ENCODE measurements at places on chromosomes 12 and 14. TPM values are rescaled to one million over a fixed set of nuclear protein-coding genes. Genes with fewer than 3 reads are reported as not detected.
A peak's percentile ranks its signal among the peaks of the same experiment; 100 is the strongest.

GRCh38 chr12:87074781-87075180 lies 818.6 kb upstream of the MGAT4C start:
- no peak overlapping the region for H3K4me3 ChIP-seq
- no peaks in the 10 kb centered on the region for H3K36me3 ChIP-seq
- H3K4me1 ChIP-seq = no peaks in the 10 kb centered on the region
- no peaks in the 10 kb centered on the region for H3K27me3 ChIP-seq

DNA sequence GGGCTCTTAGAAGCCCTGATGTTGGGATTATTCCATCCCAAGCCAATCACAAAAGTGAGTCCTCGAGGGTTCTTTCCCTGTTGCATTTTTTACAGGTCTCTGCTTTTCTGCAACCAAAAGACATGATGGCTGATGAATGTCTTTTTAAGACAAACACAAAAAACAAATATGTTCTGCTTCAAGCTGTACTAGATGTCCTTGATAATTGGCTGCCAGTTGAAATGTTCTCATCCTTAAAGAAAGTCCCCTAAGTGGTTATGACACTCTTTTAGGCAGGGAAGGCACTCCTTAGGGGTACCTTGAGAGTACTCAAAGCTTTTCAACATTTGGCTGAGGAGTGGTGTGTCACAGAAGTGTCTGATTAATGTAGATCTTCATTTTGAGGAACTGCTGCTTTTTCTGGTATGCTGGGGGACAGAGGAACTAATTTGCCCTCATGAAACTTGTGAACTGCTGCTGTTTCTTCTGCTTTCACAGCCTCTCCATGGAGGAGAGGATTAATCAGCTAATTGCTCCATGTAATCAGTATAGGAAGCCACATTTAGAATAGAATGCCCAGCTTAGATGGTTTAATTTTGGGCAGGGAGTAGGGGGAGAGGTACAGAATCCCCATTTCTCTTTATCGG lies 22.8 kb upstream of the IGF1 start:
- H3K27me3 ChIP-seq = no peaks in the 10 kb centered on the region
- no peak overlapping the region for H3K27ac ChIP-seq
- no peaks in the 10 kb centered on the region for H3K36me3 ChIP-seq
- no peaks in the 10 kb centered on the region for H3K4me1 ChIP-seq

Gene FOXN4
- not detected for total RNA-seq

GRCh38 chr14:96746101-96746500 lies 51.1 kb upstream of the VRK1 start:
- no peak overlapping the region for H3K27ac ChIP-seq
- H3K36me3 ChIP-seq = no peaks in the 10 kb centered on the region
- H3K4me3 ChIP-seq = no peak overlapping the region
- no peaks in the 10 kb centered on the region for H3K4me1 ChIP-seq
- DNase-seq = peak; percentile 3
- peaks cover 3% of the 10 kb centered on the region for H3K27me3 ChIP-seq

DNA sequence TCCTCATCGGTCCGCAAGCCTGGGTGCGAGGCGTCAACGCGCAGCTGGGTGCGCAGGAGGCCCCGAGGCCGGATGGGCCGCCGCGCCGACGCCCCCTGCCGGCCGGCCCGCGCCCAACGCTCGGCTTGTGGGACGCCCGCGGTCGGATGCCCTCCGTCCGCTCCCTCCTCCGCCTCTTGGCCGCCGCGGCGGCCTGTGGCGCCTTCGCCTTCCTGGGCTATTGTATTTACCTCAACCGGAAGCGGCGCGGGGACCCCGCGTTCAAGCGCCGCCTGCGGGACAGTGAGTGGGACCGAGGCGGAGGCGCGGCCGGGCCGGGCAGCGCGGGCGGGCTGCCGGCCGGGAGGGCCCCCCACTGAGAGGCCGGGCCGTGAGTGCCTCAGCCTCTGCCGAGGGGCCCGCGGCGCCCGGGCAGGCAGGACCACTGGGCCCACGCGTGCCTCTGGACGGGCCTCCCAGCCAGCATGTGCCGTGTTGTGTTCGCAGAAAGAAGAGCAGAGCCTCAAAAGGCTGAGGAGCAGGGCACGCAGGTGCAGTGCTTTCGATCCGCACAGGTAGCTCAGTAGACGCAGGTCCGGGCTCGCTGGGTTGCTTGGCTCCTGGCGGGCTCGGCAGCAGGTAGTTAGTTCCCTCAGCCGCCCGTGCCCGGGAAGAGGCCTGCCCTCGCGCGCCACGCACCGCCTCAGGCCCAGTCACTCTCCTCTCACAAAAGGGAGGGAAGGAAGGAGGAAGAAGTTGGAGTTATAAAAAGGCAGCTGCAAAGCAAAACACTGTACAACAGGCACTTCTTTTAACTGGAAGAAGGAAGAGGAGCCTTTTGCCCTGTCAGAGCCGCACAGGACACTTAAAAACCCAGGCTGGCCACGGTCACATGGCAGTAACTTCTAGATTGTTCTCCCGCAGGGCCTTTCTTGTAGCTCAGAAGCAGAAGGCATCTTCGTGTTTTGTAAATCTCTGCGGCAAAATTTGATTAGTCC lies at the start of gene TOMM20L:
Gene TOMM20L, plus strand, starts transcription at position 119 of the 977 bp plus-strand sequence. Its CDS starts 28 bp downstream, at position 147.
- DNase-seq = peak; percentile 68
- H3K27ac ChIP-seq = peak within 1 kb of the TSS; percentile 40
- no peaks in the 10 kb centered on the region for H3K36me3 ChIP-seq
- peak within 1 kb of the TSS; percentile 51 for H3K4me3 ChIP-seq
- H3K4me1 ChIP-seq = peaks cover 10% of the 10 kb centered on the region

Gene CCDC60
- total RNA-seq = not detected

Gene VCPKMT
- 6.9 TPM for total RNA-seq

- no peak overlapping the region for H3K27ac ChIP-seq
- no peak for DNase-seq
- H3K36me3 ChIP-seq = no peaks in the 10 kb centered on the region
- H3K4me3 ChIP-seq = no peak overlapping the region
- no peaks in the 10 kb centered on the region for H3K27me3 ChIP-seq
Observed at GRCh38 chr12:77514511-77514910, 316.2 kb upstream of the NAV3 start.

DNA sequence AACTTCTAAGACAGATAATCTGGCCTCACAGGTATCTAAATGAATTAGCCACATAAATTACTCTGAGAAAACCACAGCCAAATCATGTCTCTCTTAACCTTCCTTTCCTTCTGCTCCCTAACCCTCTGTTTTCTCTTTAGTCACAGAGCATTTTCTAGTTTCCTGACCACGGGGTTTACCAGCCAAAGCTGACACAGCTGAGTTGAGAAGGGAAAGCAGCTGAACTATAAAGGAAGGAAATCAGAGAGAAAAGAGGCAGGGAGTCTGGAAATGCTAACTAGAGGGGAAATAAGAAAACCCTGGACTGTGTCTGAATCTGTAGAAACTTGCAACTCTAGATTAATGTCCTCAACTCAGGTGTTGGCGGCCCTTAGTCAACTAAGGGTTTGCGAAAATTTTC lies 24.4 kb downstream of the ANKS1B start:
- H3K27me3 ChIP-seq = no peaks in the 10 kb centered on the region
- H3K4me1 ChIP-seq = peaks cover 12% of the 10 kb centered on the region
- peak overlapping the region; percentile 40 for H3K27ac ChIP-seq
- peak overlapping the region; percentile 27 for H3K4me3 ChIP-seq
- no peaks in the 10 kb centered on the region for H3K36me3 ChIP-seq

DNA sequence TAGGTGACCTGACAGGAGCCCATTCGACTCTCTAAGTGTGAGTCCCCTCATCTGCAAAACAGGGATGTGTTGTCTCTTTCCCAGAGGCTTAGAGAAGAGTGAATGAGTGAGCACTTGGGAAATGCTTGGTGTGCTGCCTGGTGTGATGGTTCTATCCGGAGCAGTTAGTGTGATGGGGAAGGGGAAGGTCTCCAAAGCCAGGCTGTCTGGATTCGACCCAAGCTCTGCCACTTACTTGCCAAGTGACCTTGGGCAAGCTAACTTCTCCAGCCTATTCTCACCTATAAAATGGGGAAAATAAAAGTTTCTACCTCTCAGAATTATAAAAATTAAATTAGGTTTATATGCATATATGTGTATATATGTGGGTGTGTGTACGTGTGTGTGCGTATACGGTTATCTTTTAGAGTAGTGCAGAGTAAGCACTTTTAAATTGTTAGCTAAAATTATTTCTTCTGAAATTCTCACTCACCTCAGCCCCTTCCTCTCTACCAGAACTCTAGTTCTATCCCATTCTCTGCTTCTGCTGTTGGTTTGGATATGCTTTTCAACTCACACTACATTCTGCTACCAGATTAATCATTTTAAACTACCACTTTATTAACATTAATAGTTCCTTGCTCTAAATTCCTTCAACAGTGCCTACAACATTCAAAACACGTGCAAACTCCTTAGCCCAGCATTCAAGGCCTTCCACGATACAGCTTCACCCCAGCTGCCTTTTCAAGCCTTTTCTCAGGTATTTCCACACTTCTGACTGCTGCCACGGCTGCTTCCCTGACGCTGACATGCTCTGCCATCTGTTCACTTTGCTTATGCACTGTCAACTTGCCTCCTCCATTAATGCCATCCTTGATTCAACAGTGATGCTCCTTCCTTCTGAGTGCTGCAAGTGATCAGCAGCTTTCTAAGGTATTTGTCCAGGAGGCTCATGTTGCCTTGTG lies 55.3 kb downstream of the DICER1 start:
- no peak for DNase-seq
- H3K4me3 ChIP-seq = no peak overlapping the region
- no peaks in the 10 kb centered on the region for H3K4me1 ChIP-seq
- no peaks in the 10 kb centered on the region for H3K27me3 ChIP-seq
- no peak overlapping the region for H3K27ac ChIP-seq

Gene C12orf57
- 167 TPM for total RNA-seq

DNA sequence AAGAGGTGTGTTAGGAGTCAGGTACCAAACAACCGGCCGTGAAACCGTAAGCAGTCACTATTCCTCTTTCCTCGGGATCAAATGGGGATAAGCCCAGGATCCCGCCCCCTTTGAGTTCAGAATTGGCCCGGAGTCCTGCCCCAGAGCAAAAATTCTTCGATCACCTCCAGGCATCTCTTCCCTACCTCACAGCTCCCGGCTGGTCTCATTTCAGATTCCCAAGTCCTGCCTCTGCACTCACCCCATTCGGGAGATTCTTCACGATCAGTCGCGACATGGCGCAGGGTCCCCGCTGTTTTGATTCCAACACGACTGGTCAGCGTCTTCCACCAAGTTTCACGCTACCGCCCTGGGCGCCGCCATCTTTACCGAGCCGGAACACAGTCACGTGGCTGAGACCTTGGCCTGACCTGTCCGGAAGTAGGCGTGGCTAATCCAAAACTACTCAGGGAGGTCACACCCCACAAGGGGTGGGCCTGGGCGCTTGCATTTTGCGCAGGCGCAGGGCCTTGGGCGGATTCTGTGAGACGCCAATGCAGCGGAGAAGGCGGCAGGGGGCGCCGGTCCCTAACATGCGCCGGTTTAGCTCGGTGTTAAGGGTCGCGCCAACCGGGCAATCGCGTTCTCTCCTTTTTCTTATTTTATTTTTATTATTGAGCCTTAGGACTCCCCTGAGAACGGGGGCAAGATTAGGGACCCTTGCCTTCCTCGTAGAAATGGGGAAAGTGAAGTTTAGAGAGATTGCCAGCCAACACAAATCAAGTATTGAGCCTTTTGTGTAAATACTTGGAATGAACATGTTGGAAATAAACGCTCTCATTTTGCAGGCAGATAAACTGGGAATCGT lies at the start of gene RBM19:
Gene RBM19, minus strand, starts transcription at position 375 of the 847 bp plus-strand sequence. Its CDS starts 98 bp downstream, at position 277.
- peaks cover 7% of the 10 kb centered on the region for H3K36me3 ChIP-seq

GRCh38 chr14:75430526-75430925 lies 2.7 kb downstream of the JDP2 start:
- no peak for DNase-seq
- no peak overlapping the region for H3K27ac ChIP-seq
- no peaks in the 10 kb centered on the region for H3K4me1 ChIP-seq
- H3K4me3 ChIP-seq = no peak overlapping the region
- no peaks in the 10 kb centered on the region for H3K36me3 ChIP-seq

DNA sequence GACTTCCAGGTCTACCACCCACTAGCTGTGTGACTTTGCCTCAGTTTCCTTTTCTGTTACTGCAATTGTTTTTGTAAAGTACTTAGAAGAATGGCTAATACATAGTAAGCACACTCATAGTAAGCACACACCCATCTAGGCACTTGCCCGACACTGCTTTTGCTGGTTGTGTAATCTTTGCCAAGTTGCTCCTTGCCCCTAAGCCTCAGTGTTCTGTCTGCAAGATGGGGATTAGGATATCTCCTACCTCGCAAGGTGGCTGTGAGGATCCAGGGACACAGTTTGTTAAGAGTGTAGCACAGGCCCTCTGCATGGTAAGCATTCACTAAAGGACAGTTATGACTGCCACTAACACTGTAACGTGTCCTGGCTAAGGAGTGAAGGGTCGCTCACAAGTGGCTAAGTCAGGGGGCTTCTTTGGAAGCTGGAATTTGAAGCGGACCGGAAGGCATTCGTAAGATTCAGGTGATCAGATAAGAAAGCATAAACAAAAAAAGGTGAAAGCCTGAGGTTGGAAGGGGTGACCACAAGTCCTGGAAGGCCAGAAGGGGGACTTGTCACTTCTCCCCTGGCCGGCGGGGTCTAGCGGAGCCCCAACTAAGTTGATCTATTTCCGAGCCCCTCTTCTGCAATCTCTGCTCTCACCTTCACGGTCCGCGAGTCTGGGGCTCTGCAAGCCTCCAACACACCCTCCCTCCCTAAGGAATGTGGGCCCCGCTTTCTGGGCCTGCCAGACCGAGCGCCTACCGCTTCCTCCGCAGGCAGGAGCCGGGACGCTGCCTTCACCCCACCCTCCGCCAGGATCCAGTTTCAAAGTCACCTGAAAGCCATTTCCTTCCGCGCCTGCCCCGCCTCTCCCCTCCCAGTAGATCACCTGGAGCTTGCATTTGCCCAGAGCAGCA lies 1.5 kb upstream of the PLEKHG3 start:
- peaks cover 16% of the 10 kb centered on the region for H3K4me1 ChIP-seq
- H3K4me3 ChIP-seq = no peak overlapping the region
- no peak overlapping the region for H3K27ac ChIP-seq
- H3K36me3 ChIP-seq = no peaks in the 10 kb centered on the region

DNA sequence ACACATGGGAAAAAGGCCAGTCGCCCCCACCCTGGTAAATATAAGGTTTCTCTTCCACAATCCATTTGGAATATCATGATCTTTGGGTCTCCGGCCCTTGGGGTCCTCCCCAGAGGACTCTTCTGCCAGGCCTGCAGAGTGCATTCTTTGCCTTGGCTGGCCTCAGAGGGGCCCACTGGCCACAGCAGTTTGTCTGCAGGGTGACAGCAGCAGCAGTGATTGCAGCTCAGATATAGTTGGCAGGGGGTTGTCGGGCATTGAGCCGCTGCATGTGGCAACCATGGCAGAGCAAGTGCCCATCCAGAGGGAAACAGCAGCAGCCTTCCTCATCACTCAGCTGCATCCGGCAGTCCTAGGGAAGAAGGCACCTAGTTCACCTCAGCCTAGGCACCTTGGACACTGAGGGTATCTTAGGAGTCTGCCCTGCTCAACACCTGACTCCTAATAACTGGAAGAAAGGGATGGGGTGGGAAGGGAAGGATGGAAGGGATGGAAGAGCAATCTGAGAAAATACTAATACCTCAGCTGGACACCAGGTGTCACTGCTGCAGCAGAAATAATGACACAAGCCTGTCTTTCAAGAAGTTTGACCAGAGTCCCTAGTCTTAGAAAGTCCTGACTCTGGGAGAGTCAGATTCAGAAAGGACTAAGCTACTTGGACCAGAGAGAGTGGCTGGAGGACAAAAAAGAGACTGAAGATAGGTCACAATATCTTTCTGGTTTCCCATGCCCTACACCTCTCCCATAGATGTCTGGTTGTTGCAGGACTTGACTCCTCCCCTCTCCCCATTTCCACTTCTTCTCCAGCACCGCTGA lies 8.9 kb downstream of the AJUBA start:
- peaks cover 32% of the 10 kb centered on the region for H3K36me3 ChIP-seq
- peaks cover 31% of the 10 kb centered on the region for H3K4me1 ChIP-seq
- no peaks in the 10 kb centered on the region for H3K27me3 ChIP-seq
- DNase-seq = peak; percentile 72
- H3K4me3 ChIP-seq = no peak overlapping the region
- H3K27ac ChIP-seq = no peak overlapping the region

Gene FIGNL2
- 2.5 TPM for total RNA-seq
